Activated naive CD8-positive, alpha-beta T cell treated with anti-CD3 and anti-CD28 coated beads, Interleukin-2, amount 10 ng/mL, durations not matched to agents 7 days and 5 days (primary cell): ENCODE measurements at places on chromosomes 5 and 9. TPM values are rescaled to one million over a fixed set of nuclear protein-coding genes. Genes with fewer than 3 reads are reported as not detected.
A peak's percentile ranks its signal among the peaks of the same experiment; 100 is the strongest.

Gene PLPP7
- total RNA-seq = 0.42 TPM

- no peaks in the 10 kb centered on the region for H3K36me3 ChIP-seq
- no peak overlapping the region for H3K27ac ChIP-seq
- DNase-seq = no peak
- peaks cover 12% of the 10 kb centered on the region for H3K4me1 ChIP-seq
- no peaks in the 10 kb centered on the region for H3K27me3 ChIP-seq
Measured at GRCh38 chr5:78755822-78756429, 107.4 kb upstream of the LHFPL2 start.

GRCh38 chr9:84898188-84898587 is 228.7 kb downstream of the NTRK2 start:
- no peak overlapping the region for H3K4me3 ChIP-seq
- H3K36me3 ChIP-seq = no peaks in the 10 kb centered on the region
- no peaks in the 10 kb centered on the region for H3K27me3 ChIP-seq
- no peak overlapping the region for H3K27ac ChIP-seq
- no peaks in the 10 kb centered on the region for H3K4me1 ChIP-seq
- no peak for DNase-seq

GRCh38 chr9:130204341-130204740 is 32.1 kb downstream of the NCS1 start:
- H3K36me3 ChIP-seq = no peaks in the 10 kb centered on the region
- H3K27me3 ChIP-seq = no peaks in the 10 kb centered on the region
- no peak for DNase-seq
- no peak overlapping the region for H3K4me3 ChIP-seq

- H3K4me3 ChIP-seq = no peak overlapping the region
- peaks cover 18% of the 10 kb centered on the region for H3K27me3 ChIP-seq
- peaks cover 7% of the 10 kb centered on the region for H3K4me1 ChIP-seq
- H3K27ac ChIP-seq = no peak overlapping the region
- no peak for DNase-seq
Measured at GRCh38 chr5:77937015-77937908, 161.1 kb upstream of the TBCA start.

Gene HSD17B4
- 89.5 TPM for total RNA-seq

DNA sequence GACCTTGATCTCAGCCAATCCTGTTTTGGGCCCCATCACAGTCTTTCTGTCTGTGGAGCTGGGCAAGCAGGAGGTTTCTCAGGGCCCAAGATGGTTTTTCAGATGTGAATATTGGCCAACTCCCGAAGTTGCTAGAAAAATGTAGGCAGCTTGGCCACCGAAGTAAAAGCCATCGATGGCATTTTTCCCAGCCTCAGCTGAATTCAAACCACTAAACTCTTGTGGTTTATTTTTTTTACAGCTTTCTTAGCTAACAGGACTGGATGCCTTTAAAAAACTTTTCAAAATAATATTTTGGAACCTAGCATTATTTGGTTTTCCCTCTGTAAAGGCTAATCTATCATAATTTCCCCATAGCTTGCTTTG is 102.5 kb upstream of the ERCC6L2 start:
- H3K27ac ChIP-seq = peak overlapping the region; percentile 37
- peaks cover 8% of the 10 kb centered on the region for H3K4me1 ChIP-seq
- no peaks in the 10 kb centered on the region for H3K36me3 ChIP-seq

Gene HMCN2
- total RNA-seq = not detected
